Forelimb muscle (tissue), 1 donor: ENCODE measurements at places on chromosomes 6 and 20. TPM values are rescaled to one million over a fixed set of nuclear protein-coding genes. Genes with fewer than 3 reads are reported as not detected.
A peak's percentile ranks its signal among the peaks of the same experiment; 100 is the strongest.

PRND gene
- 44.4 TPM for polyA plus RNA-seq

BIRC7 gene
- 0.27 TPM for polyA plus RNA-seq

NRSN1 gene
- not detected for polyA plus RNA-seq

STMND1 gene
- polyA plus RNA-seq: 0.34 TPM

HLA-DQA2 gene
- 0.27 TPM for polyA plus RNA-seq

CCM2L gene
- 5.4 TPM for polyA plus RNA-seq

LAMA2 gene
- polyA plus RNA-seq: 151 TPM

ZNF311 gene
- 1.6 TPM for polyA plus RNA-seq

NDUFAF4 gene
- 32.7 TPM for polyA plus RNA-seq

BTBD3 gene
- polyA plus RNA-seq: 33.4 TPM

SLC2A10 gene
- 16.1 TPM for polyA plus RNA-seq

GRCh38 chr20:63498960-63499337 lies at the start of gene EEF1A2:
EEF1A2 (minus strand) TSS chr20:63499083; CDS start chr20:63497763, 1,320 bp downstream.
- no peak for DNase-seq

- no peak for DNase-seq
Measured at GRCh38 chr6:107654764-107655163, 164.8 kb downstream of the SOBP start.

DNA sequence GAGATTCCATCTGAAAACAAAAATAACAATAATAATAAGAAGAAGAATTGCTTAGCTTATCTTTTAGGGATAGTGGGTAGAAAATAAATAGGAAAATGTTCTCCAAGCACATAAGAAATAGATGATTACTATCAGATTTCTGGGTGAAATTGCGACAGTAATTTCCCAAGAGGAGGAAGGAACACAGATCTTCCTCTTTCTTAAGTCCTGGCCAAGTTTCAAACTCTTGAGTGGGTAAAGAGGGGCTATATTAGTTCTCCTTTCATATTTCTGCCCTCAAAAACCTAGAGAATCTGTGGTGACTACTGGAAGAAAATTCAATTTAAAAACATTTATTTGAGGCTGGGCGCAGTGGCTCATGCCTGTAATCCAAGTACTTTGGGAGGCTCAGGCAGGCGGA lies 63.7 kb downstream of the PHACTR2 start:
- DNase-seq: no peak

- DNase-seq: no peak
Measured at GRCh38 chr6:49497304-49497703, 2.4 kb upstream of the GLYATL3 start.

- DNase-seq: no peak
Measured at GRCh38 chr20:51284871-51285270, 257.6 kb downstream of the NFATC2 start.

GRCh38 chr6:119757467-119757866 lies 407.9 kb upstream of the MAN1A1 start:
- no peak for DNase-seq

- no peak for DNase-seq
Measured at GRCh38 chr20:62777528-62777830, 18.8 kb upstream of the MRGBP start.

GRCh38 chr6:20402342-20403069 lies 827 bp downstream of the E2F3 start:
- no peak for DNase-seq

DNA sequence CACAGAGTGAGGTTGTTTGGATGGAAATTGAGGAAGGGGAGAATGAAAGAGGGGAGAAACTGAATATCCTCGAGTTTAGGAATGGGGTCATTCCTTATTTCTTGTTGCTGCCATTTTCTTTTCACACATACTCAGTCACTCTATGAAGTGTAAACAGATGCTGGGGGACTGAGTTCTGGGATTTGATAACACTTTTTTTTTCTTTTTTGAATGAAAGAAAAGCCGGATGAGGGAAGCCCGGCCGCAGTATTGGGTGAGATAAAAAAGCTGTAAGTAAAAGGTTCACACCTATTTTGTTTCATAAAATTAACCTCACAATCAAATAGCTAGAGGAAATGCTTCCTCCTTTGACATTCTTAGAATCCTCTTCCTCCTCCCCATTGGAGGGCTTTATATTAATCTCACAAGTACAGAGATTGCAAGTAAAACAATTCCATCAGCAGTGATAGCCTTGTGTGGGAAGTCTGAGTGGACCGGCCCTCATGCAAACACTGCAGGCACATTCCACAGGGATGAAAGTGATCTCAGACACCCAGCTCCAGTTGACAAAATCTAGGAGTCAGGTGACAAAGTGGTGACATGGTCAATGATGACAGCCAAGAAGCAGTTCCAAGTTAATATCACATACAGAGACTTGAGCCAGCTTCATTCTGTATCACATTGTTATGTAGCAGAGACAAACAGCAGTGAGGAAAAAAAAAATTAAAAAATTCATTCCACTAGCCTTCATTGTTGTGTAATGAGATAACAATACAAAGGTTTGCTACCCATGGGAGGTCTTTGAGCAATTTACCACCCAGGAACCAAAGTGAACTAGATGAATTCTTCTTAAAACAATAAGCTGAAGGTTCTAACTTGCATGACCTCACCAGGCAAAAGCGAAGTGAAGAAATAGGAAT lies 391.1 kb upstream of the HSF2 start:
- DNase-seq: peak; percentile 48

GRCh38 chr20:5809495-5809894 lies 59.3 kb downstream of the SHLD1 start:
- DNase-seq: no peak

DNA sequence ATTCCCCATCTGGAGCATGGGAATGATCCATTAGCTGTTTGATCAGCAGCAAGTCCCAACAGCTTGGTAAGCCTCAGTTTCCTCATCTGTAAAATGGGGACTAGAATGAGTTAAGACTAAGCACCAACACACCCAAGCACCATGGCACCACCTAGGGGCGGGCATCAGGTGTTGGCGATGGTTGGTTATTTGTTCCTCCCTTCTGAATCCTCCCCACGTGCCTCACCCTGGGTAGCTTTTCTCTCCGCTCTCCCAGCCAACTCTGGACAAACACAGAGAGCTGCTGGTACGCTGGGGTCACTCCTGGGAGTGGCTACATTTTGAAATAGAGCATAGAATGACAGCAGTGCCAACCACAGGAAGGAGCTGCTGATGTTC lies 13.3 kb upstream of the ITPR3 start:
- DNase-seq: no peak

DNA sequence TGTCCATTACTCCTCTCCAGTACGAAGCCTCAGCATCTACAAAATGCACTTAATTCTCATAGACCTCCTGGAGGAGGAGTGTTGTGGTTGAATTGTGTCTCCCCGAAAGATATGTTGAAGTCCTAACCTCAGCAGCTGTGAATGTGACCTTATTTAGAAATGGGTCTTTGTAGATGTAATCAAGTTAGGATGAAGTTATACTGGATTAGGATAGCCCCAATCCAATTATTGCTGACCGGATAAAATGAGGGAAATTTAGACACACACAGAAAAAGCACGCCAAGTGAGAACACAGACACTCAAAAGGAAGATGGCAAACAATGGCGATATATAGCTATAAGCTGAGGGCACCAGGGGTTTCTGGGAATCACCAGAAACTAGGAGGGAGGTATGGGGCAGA lies 64.2 kb upstream of the FAM184A start:
- DNase-seq: no peak

DNA sequence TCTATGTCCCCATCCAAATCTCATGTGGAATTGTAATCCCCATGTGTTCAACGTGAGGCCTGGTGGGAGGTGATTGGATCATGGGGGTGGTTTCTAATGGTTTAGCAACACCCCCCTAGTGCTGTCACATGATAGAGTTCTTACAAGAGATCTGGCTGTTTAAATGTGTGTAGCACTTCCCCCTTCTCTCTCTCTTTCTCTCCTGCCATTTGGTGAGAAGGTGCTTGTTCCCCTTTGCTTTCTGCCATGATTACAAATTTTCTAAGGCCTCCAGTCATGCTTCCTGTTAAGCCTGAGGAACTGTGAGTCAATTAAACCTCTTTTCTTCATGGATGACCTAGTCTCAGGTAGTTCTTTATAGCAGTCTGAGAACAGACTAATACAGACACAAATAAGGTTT lies 165.4 kb downstream of the OGFRL1 start:
- DNase-seq: no peak

DNA sequence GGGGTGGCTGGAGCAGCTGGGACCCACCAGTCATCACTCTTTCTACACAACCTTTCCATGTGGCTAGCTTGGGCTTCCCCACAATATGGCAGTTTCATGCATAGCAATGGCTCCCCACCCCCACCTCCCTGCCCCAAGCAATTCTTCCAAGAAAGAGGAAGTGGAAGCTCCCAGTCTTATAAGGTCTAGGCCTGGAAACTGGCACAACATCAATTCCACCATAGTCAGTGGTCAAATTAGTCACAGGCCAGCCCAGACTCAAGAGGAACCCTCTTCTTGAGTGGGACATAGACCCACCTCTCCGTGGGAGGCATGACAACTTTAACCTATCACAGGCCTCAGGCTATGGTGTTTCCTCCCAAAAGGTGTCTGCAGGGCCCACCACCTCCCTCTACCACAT lies 17.7 kb downstream of the TGM6 start:
- DNase-seq: no peak

DNA sequence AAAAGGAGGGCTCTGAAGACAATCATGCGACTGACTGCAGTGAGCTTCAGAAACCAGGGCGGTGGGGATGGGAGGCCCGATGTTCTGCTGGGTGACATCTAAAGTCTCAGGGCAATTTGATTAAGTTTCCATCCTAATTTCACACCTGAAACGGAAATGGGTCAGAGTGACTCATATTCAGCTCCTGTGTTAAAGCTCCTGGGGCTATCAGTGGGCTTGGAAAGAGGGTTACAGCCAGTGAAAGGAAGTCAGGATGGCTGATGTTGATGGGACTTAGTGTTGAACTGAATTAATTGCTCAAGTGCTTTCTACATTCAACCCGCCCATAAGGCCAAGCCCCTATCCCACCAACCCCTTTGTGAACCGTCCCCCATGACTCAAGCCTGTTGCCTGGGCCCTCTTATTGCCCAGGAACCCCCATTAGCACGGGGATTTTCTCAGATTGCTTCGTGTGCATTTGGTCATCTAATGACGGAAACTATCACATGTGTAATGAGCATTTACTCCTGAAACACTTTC lies 47.1 kb upstream of the TBC1D7 start:
- no peak for DNase-seq

DNA sequence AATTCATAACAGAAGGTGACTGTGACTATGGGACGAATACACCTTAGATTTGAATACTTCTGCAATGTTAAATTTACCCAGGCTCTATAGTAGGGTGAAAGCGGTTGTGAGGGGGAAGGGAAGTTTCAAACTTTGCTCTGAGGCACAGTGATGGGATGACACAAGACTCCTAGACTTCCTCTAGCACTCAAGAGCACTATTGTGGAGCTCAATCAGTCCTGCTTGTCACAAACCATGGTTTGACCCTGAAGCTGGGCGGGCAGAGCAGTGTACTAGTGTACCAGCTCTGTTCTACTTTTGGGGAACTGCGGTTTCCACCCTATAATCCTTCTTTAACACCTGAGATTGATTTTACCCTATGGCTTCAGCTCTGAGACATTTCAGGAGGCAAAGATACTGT lies 17.1 kb downstream of the TRIM27 start:
- DNase-seq: no peak

- no peak for DNase-seq
Measured at GRCh38 chr6:168276576-168277273, 42.9 kb downstream of the DACT2 start.

GRCh38 chr6:132084811-132085509 lies 133.8 kb upstream of the CCN2 start:
- no peak for DNase-seq

- DNase-seq: no peak
Measured at GRCh38 chr20:58986968-58987517, 6.0 kb downstream of the NELFCD start.
